ENCODE measurements at places on chromosomes 7 and 10. TPM values are rescaled to one million over a fixed set of nuclear protein-coding genes. Genes with fewer than 3 reads are reported as not detected.

DNA sequence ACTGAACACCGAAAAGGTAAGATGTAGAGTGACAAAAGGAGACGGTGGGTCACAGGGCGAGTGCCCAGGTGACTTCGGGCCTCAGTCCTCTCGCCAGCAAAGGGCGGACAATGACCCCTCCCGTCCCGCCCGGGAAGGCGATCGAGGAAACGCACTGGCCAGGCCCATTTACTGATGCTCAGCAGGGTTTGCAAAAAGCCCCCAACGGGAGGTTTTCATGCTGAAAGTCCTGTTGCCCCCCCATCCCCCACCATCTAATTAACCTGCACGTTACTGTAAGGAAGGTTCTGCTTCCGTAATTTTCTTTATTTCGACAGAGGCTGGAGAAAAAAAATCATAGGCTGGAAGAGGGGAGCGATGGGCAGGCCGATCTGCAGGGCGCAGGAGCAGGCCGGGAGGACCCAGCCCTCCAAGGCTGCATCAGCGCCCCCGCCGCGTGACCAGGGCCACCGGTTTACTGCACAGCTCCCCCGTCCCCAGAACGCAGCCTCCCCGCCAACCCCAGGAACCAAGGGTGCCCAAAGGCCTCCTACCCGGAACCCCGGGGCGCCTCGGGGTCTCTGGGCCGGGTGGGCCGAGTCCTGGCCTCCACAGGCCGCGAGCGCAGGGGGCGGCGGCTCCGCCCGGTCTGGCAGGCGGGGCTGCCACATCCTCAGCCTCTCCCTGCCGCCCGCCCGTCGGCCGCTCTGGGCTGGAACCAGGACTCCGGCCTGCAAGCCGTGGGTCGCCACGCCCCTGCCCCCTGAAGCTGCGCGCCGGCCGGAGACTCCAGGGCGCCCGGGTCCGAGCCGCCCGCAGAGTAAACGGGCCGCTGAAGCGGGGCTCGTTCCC, 613 bp downstream of the OAT start:
- DNase-seq: no peak
- H3K4me3 ChIP-seq: peak overlapping the region; percentile 69
- no peaks in the 10 kb centered on the region for H3K4me1 ChIP-seq
- no peak overlapping the region for H3K27ac ChIP-seq
- no peaks in the 10 kb centered on the region for H3K27me3 ChIP-seq
- no peaks in the 10 kb centered on the region for H3K36me3 ChIP-seq

GRCh38 chr10:126080879-126081411, 184.6 kb downstream of the FANK1 start:
- H3K27ac ChIP-seq: no peak overlapping the region
- no peaks in the 10 kb centered on the region for H3K4me1 ChIP-seq
- H3K4me3 ChIP-seq: no peak overlapping the region
- DNase-seq: no peak
- H3K27me3 ChIP-seq: no peaks in the 10 kb centered on the region
- no peaks in the 10 kb centered on the region for H3K36me3 ChIP-seq

LSM8 gene
- 41.4 TPM for total RNA-seq

DNA sequence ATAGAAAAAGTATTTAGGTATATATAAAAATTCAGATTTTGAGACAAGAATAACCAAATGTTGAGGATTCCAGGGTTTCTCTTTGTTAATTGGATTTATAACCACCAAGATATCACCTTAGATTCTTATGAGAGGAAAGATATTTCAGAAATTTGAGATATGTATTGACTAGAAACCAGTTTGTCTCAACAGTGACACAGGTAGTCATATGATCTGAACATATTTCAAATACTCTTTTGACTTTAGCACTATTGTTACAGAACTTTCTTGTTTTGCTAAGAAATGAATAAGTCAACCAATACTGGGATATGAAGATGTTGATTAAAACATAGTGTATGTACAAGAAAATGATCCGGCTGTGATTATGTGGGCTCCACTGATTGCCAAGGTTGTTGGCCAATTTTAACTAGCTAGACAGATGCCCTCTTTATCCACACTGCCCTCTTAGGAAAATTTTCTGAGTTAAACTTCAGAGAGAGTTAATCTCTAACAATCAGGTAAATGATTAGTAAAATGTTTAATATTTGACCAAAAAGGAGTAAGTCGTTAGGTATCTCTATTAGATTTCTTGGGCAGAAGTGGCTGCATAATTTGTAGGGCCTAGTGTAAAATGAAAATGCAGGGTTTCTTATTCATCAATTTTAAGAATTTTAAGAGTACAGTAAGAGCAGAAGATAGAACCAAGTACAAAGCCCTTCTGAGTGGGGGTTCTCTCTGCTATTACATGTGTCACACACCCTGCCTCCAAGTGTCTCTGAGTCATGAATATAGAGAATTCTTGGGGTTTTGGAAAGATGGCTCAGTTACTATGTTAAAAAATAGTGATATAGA, 376.0 kb downstream of the TFEC start:
- no peak for DNase-seq
- no peaks in the 10 kb centered on the region for H3K4me1 ChIP-seq
- H3K36me3 ChIP-seq: no peaks in the 10 kb centered on the region
- H3K27ac ChIP-seq: no peak overlapping the region

DNA sequence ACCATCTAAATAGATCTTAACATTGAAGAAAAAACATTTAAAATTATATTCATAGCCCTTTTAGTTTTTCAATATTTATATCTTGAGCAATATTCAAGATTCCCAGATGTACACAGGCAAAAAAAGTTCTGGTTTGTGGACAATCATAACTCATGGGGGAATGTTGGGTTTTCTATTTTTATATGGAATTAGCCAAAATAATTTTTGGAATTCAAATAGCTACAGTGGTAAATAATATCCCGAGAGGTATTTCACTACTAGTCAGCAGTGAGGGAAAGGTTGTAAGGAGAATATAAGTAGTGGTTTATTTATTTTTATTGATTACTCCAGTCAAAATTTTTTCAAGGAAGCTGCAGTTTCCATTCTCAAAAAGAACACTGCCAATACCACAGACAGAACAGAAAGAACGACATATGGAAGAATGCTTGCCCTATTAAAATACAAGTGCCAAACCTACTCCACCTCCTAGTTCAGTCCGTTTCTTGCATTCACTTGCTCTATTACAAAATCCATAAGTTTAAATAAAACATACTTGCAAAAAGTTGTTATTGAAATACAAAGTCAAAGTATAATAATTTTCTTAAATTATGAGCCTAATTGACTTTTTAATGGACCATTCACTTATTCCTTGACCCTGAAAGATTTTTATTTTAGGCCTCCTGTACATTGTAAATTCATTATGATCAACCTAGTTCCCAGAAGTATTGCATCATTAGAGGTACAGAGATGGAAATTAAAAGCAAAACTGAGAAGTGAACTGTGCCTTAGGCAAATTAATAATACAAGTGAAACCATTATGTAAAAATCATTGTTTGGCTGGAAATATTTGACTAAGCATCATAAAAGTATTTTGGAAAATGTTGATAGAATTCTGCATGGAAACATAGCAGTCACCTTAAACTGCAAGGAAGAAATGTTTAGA, 533.2 kb downstream of the PARD3 start:
- H3K4me1 ChIP-seq: no peaks in the 10 kb centered on the region
- H3K27ac ChIP-seq: no peak overlapping the region
- no peaks in the 10 kb centered on the region for H3K36me3 ChIP-seq
- H3K27me3 ChIP-seq: no peaks in the 10 kb centered on the region

GRCh38 chr10:79102498-79102874, 33.7 kb downstream of the ZMIZ1 start:
- H3K36me3 ChIP-seq: no peaks in the 10 kb centered on the region
- H3K27me3 ChIP-seq: no peaks in the 10 kb centered on the region
- no peak for DNase-seq
- H3K4me3 ChIP-seq: no peak overlapping the region
- peaks cover 42% of the 10 kb centered on the region for H3K4me1 ChIP-seq
- H3K27ac ChIP-seq: no peak overlapping the region

DNA sequence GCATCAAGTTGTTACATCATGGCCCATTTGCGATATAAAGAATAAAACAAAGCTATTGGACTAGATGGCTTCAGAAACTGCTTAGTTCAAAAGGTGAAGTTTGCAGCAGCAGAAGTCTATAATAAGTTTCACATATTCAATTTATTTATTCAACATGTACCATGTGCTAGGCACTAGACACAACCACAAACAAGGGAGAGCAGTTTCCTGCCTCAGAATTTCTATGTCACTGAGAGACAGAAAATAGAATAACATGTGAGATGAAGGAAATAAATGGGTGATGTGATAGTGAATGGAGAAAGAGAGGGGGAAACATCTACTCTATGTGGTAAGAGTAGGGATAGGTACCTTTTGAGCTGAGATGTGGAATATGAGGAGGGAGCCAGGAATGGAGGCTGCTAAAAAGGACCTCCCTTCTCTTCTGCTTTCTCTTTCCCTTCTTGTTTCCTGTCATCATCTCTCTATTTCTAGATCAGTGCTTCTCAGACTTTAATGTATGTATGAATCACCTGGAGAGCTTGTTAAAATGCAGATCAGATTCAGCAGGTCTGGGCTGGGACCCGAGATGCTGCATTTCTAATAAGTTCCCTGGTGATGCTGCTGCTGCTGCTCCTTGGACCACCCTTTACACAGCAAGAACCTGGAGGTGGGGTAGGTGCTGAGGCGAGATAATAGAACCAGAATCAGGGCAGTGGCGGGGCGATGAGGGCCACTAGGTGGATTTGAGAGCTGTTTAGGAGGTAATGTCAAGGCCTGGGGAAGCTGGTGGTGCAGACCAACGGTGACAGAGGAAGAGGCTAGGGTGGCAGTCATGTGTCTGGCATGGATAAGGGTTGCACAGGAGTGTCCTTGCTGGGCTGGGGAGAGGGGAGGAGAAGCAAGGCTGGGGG, 13.7 kb upstream of the INMT start:
- no peaks in the 10 kb centered on the region for H3K4me1 ChIP-seq
- DNase-seq: no peak

TRPV6 gene
- not detected for total RNA-seq

- no peaks in the 10 kb centered on the region for H3K36me3 ChIP-seq
- no peaks in the 10 kb centered on the region for H3K27me3 ChIP-seq
- DNase-seq: no peak
- no peak overlapping the region for H3K4me3 ChIP-seq
- H3K4me1 ChIP-seq: no peaks in the 10 kb centered on the region
These were observed 9.1 kb downstream of the SDHAF3 start for GRCh38 chr7:97126483-97127171.

GRCh38 chr10:6461961-6462360, 118.1 kb downstream of the PRKCQ start:
- no peak overlapping the region for H3K4me3 ChIP-seq
- no peaks in the 10 kb centered on the region for H3K36me3 ChIP-seq
- no peaks in the 10 kb centered on the region for H3K27me3 ChIP-seq
- DNase-seq: no peak

- H3K4me1 ChIP-seq: peaks cover 3% of the 10 kb centered on the region
- H3K4me3 ChIP-seq: no peak overlapping the region
- H3K36me3 ChIP-seq: peaks cover 9% of the 10 kb centered on the region
These were observed 93.4 kb downstream of the AVL9 start for GRCh38 chr7:32588657-32589056.

HABP2 gene
- 0.16 TPM for total RNA-seq

CAMK1D gene
- total RNA-seq: 35.5 TPM

DNA sequence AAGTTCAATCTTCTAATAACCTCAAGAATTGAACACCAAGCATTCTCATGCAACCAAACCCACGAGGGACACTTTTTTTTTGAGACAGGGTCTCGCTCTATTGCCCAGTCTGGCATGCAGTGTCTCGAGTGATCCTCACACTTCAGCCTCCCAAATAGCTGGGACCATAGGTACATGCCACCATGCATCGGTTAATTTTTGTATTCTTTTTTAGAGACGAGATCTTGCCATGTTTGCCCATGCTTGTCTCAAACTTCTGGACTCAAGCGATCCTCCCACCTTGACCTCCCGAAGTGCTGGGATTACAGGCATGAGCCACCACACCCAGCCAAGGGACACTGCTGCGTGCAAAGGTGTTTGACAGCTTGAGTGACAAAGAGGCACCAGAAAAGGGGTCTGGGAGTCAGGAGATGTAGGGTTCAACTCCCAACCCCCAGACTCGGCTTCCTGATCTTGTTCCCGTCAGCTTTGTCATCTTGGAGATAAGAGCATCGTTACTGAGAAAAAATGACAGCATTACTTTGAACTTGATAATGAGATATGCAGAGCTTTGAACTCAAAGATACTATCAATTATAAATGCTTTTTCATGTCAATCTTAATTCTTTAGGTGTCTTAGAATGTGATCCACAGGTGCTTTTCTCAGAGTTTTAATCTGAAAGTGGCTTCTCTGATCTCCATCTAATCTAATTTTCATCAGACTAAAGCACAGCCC, 1.6 kb upstream of the CYTH3 start:
- H3K4me3 ChIP-seq: no peak overlapping the region
- no peaks in the 10 kb centered on the region for H3K36me3 ChIP-seq
- no peak overlapping the region for H3K27ac ChIP-seq
- no peak for DNase-seq
- peaks cover 6% of the 10 kb centered on the region for H3K4me1 ChIP-seq
- H3K27me3 ChIP-seq: no peaks in the 10 kb centered on the region

PLXDC2 gene
- total RNA-seq: 0.31 TPM

DNA sequence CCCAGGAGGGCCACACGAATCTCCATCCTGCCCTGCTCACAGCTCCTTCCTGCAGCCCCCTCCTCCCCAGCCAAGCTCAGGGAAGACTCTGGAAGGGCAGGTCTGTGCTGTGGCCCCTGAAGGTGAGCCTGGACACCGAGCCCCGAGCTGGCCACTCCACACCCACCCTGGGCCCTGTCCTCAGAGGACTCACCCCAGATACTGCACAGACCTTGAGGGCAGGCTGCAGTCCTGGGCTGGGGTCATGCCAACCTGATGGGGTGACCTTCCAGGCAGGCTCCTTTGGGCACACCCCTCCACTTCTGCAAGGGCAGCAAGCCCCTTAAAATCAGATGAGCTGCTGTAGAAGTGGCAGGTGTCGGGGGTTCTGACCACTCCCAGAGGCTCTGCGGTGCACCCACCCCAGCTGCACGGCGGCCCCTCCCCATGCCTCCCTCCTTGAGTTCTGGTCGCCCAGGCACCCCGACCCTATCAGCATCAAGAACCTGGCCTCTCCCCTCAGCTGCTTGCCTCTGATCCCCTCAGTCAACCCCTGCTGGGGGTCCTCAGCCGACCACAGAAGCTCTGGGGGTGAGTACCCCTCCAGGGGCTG, 24.3 kb downstream of the YKT6 start:
- no peaks in the 10 kb centered on the region for H3K36me3 ChIP-seq
- no peaks in the 10 kb centered on the region for H3K27me3 ChIP-seq
- no peak for DNase-seq
- no peaks in the 10 kb centered on the region for H3K4me1 ChIP-seq
- no peak overlapping the region for H3K27ac ChIP-seq

DNA sequence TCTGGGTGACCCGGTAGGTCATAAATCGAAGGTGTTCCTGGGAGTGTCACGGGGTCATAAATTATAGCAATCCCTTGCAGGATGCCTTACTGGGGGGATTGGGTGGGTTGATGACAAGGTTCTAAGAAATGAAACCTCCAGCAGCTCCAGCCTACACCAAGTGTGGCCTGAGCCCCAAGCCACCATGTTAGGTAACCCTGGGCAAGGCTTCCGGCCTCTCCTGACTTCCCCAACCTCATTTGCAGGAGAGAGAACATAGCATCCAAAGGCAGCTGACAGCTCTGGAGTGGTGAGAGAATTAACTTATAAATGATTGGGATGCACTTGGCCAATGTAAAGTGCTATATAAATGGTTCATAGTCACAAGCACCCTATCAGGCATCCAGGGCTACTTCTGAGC, 52.8 kb upstream of the TMEM273 start:
- H3K27me3 ChIP-seq: no peaks in the 10 kb centered on the region
- H3K4me3 ChIP-seq: no peak overlapping the region
- no peak overlapping the region for H3K27ac ChIP-seq
- H3K36me3 ChIP-seq: no peaks in the 10 kb centered on the region
- no peaks in the 10 kb centered on the region for H3K4me1 ChIP-seq
- no peak for DNase-seq
